ENCODE measurements at places on chromosomes 3 and 15. TPM values are rescaled to one million over a fixed set of nuclear protein-coding genes. Genes with fewer than 3 reads are reported as not detected.

PPP4R2 gene
- total RNA-seq: 33.0 TPM

DNA sequence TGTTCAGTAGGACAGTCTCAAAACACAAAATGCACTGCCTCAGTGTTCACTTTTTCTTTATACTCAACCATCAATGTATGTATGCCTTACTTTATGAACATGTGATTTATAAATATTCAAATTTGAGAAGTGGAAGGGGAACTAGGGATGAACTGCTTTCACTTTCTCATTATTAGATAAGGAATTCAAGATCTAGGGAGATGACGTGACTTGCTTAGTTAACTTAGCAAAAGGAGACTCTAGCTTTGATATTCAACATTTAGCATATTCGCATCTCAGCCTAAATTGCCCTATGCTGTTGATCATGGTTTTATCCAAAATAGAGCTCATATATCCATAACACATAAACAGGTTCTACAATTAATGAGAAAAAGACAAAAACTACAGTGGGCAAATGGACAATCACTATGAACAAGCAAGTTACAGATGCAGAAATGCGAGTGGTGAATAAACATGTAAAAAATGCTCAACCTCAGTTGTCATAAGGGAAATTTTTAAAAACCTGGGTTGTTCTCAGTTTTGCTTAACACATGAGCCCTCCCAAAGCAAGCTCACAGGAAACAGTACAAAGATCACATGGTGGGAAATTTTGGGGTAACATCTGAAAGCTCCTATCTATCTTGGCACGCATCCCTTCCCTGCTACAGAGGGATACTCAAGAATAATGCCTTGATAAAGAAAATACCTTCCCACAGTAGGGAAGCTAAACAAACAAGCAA, 269.8 kb downstream of the THRB start:
- DNase-seq: no peak

DNA sequence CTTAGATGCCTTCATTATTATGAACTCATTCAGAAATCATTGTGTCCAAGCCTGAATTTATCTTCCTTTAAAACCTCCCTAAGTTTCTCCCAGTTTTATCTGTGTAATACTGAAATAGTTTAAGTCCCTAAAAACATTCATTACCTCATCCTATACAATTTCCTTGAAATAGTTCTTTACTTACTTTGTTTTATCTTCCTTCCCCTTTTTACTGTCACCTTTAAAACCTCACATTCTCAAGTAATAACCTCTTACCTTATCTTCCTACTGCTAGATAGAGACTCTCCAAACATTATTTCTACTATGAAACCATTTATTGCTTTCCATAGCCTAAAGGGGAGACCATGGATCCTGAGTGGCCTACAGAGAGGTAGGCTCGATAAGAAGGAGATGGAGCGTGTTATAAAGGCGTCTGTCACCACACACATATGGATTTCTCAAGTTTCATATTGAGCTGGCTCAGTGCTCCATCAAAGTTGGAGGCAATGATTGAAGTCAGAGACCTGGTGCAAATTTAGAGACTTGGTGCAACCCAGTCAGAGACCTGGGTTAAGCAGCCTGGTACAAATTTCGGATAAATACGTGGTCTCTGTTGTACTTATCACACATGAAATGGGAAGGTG, 140.4 kb downstream of the NFKBIZ start:
- no peak for DNase-seq

GRCh38 chr3:45772341-45773035, 23.8 kb downstream of the SLC6A20 start:
- no peak for DNase-seq

DNA sequence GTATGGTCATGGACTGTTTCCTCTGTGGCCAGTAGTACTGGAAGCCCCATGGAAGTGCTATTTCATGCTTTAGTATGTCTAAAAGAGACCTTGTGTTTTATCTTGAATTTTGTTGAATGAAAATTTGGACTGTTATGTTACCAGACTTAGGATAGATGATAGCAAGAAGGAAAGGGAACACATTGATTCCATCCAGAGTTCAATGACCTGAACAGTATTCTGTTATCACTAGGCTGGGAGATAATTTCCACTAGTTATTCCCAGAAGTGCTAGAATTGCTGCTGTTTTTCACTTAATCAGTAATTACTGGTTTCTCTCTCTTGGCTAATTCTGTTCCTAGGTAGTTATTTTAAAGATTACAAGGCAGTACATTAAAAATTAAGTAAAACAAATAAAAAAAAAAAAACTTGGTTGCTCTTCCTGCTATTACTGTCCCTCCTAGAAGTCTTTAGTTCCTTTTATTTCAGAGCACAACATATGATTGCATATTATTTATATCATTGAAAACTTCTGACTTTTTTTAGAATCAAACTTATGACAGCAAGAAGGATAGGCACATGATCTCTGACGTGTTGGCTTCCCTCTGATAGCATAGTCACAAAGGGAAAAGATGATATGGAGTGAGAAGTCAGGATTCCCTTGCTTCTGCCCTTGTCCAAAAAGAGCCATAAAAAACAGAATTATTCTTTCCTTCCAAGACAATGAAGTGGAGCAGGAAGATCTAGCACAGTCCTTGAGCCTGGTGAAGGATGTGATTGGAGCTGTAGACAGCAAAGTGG, 72.2 kb downstream of the KLHL25 start:
- DNase-seq: no peak

DNA sequence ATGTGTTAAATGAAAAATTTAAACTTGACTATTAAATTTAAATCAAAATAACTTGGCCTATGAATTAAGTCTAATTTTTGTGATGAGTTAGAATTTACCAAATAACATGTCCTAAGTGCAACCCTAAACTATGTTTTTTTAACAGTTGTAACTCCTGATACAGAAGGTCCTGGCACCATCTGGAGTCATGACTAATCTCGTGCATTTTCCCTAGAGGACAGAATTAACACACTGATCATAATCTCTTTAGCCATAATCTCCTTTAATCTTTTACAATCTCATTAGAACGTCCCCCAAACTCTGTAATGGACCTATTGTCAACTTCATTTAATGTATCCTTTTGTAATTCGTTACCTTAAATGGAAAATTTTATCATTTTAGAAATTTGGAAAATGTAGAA, 100.6 kb downstream of the SUCNR1 start:
- DNase-seq: no peak

Measured in epithelial cell of proximal tubule (primary cell).